ENCODE measurements at places on chromosomes 7 and 10.

- DNase-seq, result no peak
Measured at GRCh38 chr7:157495594-157495993, 158.8 kb downstream of the DNAJB6 start.

DNA sequence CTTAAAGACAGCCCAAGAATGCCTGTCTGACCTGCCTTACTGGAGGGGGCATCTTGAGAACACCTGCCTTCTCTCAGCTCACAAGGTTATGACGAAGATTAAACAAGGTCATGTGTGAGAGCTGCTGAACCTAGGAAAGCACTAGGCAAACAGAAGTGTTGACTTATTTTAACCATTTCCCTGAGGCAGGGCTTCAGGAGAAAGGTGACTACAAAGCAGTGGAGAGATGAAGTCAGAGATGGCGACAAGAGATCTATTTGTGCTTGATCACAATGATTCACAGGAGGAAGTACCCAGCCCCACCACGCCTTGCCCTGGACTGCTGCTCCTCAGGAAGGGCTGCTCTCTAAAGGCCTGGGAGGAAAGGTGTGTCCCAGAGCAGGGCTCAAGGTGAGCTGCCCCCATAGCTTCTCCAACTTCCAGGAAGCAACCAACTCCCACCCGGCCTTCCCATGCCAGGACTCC lies 27.8 kb downstream of the STN1 start:
- no peak for DNase-seq

DNA sequence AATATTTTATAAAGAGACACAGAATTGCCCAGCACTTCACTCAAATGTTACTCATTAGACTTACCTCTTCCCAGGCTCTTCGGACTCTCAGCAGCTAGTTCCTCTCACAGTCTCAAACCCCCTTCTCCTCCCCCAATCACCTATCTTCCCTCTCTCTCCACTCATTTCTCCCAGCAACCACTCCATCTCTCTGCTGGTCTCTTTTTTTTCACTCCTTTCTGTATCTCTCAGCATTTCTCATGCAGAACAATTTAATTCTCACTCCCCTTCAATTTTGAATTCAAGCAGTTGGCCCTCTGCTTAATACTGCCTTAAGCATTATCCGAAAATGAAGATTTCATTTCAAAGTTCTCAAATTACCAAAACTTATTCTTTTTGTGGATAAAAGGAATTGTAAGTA lies 34.4 kb upstream of the CAV2 start:
- DNase-seq, result no peak

DNA sequence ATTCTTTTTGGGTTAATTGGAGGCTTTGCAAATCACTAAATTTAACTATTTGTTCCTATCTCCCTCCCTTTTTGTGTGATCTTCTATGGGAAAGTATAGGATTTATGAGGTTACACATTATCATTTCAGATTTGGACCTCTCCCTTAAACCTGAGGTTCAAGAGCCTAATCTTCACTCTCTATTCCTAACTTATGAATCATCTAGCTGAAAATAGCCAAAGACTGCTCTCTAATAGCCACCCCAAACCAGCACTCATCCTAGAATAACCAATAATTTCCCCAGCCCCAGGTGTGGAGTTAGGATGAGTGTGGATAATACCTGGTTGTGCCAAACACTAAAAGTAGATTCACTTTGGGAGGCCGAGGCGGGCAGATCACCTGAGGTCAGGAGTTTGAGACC lies 499.2 kb downstream of the GFRA1 start:
- no peak for DNase-seq

DNA sequence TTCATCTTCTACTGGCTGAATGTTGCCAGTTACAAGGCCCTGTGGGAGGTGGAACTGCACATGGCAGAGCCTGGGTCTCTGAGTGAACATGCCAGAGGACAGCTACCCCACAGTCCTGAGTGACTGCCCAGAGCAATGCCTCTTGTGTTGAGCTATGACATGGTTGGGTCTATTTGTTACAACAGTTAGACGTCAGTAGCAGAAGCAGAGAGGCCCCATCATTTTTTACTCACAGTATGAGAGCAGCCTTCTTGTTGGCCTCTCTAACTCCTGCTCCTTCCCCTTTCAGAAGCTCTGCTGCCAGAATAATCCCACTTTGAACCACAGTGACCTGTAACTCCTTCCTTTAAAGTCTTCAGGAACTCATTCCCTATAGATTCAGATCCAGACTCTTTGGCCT lies 30.8 kb upstream of the NRP1 start:
- DNase-seq, result no peak

- DNase-seq, result no peak
Measured at GRCh38 chr10:132170561-132171361, 16.0 kb upstream of the DPYSL4 start.

DNA sequence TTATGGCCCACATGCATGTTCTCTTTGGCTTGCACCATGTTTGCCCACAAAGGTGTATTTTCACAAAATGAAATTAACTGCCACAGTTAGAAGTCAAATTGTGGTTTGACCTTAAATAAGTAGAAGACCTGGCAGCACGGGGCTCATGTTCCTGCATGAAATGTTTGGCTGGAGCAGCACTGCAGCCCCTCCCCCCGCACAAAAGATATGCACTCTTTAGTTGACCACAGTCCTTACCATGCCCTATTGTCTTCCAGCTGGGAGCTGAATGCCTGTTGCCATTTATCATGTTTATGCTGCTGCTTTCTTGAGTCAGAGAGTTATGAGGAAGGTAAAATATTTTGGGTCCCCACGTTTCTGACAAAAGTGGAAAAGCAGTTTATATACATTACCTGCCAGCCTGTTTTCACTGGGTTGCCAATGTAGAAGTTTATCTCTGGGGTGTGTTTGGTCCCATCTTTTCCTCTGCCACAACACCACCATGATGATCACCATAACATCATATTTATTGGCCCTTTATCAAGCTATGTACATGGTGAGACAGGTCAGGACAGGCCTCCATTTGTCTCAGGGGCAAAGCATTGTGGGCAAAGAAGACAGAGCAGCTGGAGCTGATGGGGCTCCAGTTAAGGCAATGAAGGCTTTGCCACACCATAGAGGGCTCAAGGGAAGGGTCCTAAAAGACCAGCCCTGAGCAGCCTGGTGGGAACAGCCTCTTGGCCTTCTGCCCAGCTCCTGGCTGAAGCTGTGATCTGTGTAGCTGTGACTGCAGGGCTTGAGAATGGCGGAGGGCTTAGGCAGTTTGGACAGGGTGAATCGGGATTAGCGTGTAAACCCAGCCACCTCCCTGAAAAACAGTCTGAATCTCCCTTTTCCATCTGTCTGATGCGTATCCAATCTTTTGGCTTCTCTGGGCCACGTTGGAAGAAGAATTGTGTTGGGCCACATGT lies 5.4 kb downstream of the PRF1 start:
- DNase-seq, result no peak

DNA sequence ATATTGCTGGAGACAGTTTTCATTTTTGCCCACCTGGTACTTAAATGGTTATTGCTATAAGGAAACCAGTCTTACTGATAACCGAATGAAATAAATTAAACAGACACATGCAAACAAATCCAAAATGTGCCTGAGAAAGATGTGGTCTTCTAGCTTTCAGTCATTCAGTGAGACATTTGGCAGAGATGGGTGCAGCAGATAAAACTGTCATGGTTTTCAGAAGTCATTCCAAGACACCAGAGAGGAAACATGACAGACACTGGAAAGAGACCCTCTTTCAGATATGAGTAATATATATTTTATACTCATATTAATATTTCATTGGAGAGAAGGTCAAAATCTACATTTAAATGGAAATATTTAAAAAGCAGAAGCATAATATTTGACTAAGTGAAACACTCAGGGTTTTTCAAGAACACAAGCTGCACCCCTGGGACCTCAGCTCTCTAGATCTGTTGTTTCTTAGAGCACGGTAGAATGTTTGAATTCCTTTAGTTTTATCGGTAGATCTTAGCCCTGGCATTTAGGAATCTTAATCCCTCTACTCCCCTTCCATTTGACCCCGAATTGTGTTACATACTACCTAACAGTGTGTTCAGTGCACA lies 246.1 kb downstream of the AUTS2 start:
- no peak for DNase-seq

DNA sequence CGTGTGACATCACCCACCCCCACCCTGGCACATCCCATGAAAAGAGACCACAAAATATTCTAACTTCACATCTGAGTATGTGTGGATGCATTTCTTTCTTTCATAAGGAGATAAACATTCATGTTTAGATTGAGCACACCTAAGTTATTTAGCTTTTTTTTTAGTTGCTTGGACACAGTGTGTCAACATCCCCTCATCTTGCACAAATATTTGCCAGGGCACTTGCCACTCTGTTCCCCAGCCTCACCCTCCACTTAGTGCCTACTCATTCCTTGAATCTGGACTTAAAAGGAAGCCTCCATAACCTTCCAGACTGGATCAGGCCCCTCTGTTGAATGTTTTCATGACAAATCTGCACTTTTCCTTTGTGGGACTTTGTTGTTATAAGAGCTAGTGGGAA lies 338.9 kb upstream of the IGFBP3 start:
- DNase-seq, result no peak

GRCh38 chr7:142104550-142105527 lies 6.7 kb upstream of the MGAM2 start:
- DNase-seq, result no peak

- no peak for DNase-seq
Measured at GRCh38 chr7:130875265-130875741, 141.3 kb upstream of the KLF14 start.

- no peak for DNase-seq
Measured at GRCh38 chr10:26509307-26509706, 71.2 kb downstream of the APBB1IP start.
